ENCODE measurements at places on chromosomes 3 and 15.

GRCh38 chr3:193129607-193130006, 111.4 kb upstream of the PLAAT1 start:
- no peak for DNase-seq

GRCh38 chr3:50124800-50125178, 30.3 kb upstream of the SEMA3F start:
- DNase-seq, result no peak

DNA sequence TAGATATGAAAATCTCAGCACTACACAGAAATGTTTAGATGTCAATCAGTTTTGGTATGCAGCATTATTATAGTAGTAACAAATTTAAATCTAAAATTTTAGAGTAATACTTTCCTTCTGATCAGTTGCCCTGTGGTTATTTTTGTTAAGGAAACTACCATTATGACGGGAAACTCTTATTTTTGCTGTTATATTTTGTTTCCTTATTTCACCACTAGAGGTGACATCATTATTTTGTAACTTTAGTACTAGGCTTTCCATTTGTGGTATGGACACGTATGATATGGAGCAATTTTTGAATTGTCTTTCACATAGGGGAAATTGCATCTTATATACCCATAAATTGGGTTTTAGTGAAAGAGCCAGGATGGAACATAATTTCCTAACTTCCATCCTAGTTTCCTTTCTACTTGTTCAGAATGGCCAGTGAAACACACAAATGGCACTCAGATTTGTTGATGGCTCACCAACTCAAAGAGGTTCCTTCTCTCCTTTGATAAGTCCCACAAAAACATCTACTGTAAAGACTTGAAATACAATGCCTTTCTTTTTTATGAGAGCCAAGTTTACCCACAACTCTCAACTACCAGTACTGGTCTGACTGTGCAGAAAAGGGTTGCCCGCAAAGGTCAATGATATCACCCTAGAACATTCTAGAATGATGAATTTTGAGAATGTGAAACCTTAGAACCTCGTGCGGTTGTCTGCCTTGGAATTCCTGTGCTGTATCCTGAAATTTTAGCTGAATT, 19.4 kb upstream of the PPP4R2 start:
- DNase-seq, result no peak

DNA sequence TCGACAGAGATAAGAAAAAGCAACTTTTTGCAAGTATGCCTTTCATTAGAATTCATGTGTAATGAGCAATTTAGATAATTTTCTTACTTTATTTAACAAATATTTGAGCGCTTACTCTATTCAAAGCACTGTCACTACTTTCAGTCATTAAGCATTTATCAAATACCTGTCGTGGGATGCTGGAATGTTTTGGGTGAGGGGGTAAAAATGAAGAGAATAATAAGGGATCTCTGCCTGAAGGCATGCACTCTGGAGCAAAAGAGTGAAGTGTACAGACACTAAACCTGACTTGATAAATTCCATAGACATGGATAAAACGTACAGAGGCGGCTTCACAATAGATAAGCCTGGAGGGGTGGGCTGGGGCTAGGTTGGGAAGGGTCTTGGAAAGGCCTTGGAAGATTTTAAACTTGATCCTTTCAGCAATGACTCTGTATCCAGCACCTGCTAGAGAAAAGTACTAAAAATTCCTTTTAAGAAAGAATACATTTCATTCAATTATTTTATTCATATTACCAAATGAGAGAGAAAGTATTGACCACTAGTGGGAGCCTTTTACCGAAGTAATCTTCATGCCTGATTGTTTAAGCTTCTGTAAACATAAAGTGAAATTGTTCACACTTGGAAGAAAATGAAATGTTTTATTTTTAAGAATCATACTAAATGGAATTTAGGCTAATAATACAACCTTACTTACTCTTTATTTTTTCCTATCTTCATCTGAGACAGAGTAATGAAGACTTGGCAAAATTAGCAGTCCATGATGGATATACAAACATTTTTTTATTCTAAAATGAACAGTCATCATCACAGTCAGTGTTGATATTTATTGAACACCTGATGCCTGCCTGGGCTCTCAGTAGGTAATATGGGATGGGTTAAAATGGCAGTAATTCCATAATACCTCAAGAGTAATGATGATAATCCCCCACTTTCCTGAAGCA, 113.2 kb downstream of the PPP2R3A start:
- no peak for DNase-seq

DNA sequence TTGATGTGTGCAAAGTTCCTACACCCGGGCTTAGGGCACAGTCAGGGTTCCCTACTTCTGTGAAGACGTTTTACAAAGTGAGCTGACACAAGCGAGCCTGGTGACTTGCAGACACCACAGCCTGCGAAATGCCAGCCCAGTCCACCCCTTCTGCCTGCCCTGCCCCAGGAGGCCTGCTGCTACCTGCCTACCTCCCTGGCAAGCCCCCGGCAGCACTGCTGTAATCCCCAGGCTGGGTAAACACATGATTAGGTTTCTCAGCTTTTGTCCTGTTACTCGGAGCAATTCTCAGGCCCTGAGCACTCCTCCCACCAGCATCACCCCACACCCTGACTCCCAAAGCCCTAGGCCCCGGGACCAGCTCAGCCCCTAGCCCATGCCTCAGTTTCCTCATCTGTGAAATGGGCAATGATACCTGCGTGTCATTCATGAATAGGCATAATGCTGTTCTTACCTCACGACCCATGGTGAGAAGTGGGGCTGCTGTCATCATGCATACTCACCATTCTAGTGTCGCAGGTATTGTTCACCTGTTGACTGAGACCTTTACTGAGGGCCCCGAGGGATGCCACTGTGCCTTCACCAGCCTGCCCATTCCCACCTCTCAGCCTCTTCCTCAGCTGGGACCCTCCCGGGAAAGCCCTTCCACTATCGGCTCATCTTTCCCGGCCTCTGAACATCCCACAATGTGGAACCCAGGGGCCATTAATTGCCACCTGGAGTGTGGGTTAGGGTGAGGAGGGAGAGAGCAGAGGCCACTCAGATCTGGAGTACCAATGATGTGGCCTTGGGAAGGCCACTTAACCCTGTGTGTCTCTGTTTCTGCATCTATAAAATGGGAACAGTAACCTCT, 31.5 kb upstream of the SLC6A6 start:
- no peak for DNase-seq

DNA sequence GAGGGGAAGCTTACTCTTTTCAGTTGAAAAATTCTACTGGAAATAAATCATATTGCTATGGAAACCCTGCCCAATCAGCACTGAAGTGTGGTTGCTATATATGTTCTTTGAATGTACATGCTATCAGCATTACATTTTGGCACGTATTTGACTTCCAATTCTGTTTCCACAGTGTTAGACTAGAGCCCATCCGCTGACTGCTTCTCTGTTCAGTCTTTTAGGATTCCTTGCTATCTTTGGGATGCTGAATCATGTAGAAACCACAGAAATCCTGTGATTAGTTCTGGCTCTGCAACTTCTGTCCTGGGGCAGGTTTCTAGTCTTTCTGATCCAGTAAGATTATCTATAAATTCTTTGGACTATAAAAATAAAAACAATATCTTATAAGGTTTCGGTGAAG, 128.2 kb upstream of the SLC7A14 start:
- no peak for DNase-seq
